ENCODE measurements at places on chromosomes 5 and 9.

DNA sequence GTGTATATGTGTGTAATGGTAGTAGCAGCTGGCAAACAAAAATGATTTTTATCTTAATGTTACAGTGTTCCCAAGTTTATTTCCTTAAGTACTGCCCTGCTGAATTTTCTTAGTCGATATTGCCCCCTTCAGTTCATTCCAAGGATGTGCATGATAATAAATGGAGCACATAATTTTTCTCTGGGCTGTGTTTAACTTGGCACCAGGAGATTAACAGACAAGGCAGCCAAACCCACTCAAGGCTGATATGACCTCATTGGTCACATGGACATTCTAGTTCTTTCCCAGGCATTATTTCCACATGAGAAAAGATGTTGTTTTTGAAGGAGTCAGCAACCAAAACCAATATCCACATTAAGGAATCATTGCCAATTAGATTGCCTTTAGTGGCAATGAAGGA, 61.8 kb downstream of the COX7C start:
- DNase-seq = no peak

- DNase-seq = no peak
These were observed 51.9 kb upstream of the PIP5K1B start for GRCh38 chr9:68653141-68653595.

GRCh38 chr9:33452828-33453271, 5.5 kb upstream of the AQP3 start:
- DNase-seq = peak; percentile 80

DNA sequence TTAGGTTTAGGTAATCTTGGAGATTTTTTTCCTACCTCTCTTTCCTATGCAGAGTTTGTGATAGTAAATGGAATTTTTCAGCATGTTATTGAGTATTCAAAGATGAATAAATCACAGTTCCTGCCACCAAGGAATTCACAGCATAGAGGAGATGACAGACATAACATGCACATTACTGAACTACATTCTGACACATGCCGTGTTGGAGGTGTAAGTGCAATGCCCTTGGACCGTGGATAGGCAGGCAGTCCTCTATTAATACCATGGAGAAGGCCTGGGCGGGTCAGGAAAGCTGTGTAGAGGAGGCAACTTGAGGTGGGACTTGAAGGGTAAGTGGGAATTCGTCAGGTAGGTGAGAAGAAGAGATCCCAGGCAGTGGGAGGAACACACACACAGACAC, 43.9 kb downstream of the MCCC2 start:
- DNase-seq = no peak

Data from activated CD8-positive, alpha-beta memory T cell treated with anti-CD3 and anti-CD28 coated beads for 24 hours (primary cell).